Stimulated activated naive CD4-positive, alpha-beta T cell (primary cell): ENCODE measurements at places on chromosomes 2 and 18.

DNA sequence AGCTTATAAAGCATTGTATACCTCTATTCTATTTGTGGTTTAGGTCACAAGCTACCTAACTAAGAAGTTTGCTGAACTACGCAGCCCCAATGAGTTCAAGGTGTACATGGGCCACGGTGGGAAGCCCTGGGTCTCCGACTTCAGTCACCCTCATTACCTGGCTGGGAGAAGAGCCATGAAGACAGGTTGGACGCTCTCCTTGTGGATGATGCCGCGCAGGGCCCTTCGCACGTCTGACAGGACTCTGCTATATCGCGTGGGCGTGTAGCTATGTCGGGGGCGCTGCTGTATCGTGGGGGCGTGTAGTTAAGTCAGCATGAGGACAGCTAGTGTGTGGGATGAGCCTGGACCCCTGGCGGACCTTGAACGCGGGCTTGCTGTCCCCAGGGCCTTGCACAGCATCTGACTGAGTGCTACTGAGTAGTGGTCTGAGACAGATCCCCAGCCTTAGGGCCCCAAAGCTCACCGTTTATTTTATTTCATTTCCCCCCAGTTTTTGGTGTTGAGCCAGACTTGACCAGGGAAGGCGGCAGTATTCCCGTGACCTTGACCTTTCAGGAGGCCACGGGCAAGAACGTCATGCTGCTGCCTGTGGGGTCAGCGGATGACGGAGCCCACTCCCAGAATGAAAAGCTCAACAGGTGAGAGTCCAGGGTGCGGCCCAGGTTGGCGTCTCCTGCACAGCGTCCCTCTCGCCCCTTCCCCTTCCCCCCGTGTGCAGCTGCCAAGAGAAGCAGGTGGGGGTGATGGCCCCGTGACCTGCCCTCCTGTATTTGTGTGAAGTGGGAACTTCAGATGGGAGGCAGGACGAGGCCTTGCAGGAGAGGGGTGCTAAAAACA is 15.6 kb upstream of the CNDP1 start:
- no peak for DNase-seq

GRCh38 chr2:103005393-103005792 is 243.6 kb downstream of the TMEM182 start:
- no peak for DNase-seq

GRCh38 chr2:20214566-20215182 is 10.3 kb downstream of the SDC1 start:
- DNase-seq = no peak

DNA sequence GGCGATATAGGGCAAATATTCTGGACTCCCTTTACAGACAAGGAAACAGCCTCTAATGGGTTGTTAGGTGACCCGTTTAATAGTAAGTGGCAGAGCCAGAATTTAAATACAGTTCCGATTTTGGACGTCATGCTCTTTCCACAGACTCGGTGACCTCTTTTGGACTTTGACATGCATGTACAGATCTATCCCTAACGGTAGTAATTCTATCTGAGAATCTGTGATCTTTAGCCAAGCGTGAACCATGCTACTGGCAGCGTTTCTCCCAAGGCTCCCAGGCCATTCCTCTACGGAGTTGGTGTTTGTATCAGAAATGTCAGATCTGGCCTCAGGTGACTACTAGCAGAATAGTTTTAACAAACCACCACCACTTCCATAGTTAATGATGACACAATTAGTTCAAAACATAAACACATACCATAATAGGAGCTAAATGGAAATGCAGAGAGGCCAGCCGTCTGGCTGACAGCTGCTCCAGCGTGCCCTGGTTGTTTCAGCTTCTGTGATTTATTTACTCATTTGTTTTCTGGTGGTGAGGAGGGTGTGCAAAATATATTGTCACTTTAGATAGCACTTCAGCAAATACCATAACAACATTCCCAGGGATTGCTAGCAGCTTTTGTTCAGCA is 304.6 kb upstream of the LYPD1 start:
- DNase-seq = no peak

DNA sequence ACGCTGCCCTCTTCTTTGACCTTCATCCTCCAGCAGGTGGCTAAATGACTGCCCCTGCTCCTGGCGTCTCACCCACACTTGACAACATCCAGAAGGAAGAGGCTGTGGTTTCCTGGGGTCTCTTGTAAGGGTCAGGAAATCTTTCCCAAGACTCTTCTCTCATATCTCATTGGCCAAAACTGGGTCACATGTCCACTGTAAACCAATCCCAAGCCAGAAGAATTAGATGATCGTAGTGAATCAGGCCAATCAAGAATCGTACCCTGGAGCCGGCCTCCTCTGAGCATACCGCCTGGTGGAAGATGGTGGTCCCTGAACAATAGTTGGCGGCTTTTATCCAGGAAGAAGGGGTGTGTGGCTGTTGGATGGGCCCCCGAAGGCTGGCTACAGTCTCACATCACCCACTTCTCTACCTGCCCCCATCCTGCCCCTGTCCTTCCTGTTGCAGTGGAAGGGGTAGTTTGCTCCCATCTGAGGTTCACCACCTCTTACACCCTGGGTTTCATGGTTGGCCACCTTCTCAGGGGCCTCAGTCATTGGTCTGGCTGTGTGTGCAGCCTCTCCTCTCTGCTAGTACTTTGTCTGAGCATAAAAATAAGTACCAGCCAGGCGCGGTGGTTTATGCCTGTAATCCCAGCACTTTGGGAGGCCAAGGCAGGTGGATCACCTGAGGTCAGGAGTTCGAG is 3.8 kb downstream of the SAG start:
- DNase-seq = no peak

- DNase-seq = no peak
These were observed 157.1 kb downstream of the PRPF40A start for GRCh38 chr2:152560166-152560565.

DNA sequence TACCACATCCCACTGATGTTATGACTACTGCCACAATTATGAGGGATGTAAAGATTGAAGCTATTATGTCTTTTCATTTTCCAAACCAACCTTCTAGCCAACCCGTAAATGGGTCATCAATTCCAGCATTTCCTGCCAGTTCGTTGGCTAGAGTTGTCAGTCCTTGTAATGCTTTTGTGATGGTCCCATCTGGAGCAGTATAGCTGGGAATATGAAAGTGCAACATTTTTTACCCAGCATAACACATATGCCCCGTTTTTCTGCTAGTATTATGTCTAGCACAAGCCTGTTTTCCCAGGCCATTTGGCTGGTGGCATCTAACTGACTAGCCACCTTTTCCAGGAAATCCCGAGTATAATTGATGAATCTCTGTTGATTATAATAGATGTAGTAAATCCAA is 1501.6 kb upstream of the SLC39A10 start:
- DNase-seq = no peak

GRCh38 chr2:5674026-5674340 is 18.2 kb upstream of the SOX11 start:
- no peak for DNase-seq

DNA sequence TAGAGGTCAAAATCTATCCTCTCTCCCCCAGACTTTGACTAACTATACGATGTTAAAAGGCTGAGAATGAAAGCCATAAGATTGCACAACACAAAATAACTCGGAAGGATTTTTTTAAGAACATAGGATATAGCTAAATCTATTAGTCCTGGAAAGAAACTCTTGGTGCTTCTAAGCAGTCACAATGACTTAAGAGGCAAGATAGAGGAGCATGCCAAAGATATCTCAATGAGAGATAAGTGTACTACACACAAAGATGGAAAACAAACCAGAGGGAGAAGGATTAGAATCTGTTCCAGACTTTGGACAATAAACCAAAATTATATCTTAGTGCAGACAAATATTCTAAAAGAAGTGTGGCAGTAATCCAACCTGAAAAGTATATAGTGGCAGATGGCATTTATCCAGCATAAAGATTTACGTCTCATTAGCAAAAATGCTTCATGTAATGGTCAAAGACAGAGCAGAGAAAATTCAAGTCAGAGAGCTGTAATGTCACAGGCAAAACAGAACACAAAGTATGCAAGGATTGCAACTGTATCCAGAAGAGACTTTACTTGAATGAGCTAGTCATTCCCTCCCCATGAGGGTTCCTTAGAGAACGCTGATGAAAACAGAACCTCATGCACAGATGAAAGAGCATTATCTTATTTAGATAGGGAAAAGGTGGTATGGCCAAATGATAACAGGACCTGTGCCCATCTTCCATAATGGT is 28.8 kb upstream of the EVA1A start:
- no peak for DNase-seq

GRCh38 chr2:158637357-158637756 is 157.8 kb upstream of the DAPL1 start:
- no peak for DNase-seq

DNA sequence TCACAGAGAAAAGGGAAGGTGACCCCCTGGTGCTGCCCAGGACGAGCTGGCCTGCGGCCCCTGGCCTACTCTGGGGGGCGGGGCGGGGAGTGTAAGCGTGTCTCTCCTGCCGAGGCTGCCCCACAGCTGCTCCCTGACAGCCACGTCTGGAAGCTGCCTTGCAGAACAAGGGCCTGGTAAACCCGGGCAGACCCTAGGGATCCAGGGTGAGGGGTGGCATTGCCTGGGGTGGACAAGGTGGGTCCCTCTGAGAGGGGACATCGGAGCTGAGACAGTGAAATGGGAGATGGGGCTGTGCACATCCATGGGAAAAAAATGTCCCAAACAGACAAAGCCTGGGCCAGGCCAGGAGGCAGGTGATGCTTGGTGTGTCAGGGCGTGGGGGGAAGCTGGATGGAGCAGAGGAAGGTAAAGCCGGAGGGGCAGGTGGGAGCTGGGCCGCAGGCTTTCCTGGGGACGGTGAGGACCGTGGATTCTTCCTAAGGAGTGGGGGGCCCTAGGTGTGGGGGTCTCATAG is 66.0 kb upstream of the HDAC4 start:
- no peak for DNase-seq

- no peak for DNase-seq
These were observed 38.4 kb downstream of the CALCRL start for GRCh38 chr2:187409682-187410081.

DNA sequence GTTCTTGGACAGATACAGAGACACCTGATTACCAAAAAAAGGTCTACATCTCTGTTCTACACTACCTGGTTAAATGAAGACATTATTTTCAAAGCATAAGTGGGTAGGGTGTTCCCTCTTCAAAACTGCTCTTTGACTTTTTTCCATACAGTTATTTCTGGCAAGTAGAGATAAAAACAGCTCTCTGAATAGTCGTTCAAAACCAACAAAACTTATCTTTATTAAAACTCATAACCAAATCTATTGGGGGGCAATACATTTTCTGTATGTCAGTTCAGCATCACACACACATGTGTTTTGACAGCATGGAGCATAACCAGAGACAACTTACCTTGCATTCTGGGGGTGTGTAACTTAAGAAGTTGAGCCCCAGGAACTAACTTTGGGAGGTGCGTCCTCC is 149.0 kb upstream of the EPC2 start:
- DNase-seq = no peak

DNA sequence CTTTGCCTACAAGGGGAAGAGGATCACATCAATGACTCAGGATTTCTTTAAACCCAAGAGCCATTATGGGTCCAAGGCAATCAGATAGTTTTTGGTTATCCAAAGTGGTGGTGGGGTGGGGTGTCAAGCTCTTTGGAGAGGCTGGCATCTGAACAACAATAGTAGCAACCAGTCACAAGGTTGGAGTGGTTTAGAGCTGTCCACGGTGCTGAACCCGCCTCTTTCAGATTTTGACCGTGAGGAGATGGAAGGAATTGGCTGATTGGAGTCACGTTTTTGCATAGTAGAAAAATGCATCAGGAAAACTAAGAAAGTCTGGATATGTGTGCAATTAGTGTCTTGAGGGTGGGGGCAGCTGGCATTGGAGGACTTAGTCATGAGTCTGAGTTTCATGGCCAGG is 159.9 kb downstream of the LOXHD1 start:
- peak; percentile 4 for DNase-seq

DNA sequence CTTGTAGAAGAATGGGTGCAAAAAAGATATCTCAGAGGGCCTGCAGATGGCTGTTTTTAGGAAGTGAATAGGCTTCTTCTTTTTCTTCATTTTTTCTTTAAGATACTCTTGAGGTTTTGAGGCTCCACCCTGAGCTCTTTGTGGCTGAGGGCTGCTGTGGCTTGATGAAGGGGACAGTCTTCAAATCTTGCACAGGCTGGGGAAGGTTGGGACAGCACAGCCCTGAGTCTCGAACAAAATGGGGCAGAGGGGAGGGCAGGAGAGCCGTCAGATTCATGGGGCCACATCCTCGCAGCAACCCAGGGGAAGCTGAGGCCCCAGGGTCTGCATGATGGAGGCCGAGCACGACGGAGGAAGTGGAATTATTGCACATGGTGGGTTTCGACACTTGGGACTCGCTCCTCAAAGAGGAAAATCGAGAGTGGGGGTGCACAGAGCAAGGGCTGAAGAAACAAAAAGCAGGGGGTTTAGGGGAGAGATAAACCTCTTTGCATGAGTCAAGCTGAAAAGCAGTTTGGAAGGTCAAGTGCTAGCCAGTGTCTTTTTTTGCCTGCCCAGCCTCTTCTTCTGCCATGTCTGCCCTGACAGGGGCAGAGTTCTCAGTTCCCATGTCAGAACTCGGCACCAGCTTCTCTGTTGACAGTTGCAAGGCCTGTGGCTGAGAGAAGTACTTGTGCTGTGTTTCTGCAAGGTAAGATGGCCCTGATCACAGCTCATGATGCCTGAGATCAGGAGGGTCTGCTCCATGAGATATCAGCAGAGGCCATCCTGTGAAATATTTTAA is 19.5 kb downstream of the INPP4A start:
- peak; percentile 59 for DNase-seq

GRCh38 chr2:180716186-180717180 is 263.9 kb upstream of the UBE2E3 start:
- DNase-seq = no peak

- DNase-seq = no peak
These were observed 38.4 kb downstream of the CAB39 start for GRCh38 chr2:230751062-230751461.

DNA sequence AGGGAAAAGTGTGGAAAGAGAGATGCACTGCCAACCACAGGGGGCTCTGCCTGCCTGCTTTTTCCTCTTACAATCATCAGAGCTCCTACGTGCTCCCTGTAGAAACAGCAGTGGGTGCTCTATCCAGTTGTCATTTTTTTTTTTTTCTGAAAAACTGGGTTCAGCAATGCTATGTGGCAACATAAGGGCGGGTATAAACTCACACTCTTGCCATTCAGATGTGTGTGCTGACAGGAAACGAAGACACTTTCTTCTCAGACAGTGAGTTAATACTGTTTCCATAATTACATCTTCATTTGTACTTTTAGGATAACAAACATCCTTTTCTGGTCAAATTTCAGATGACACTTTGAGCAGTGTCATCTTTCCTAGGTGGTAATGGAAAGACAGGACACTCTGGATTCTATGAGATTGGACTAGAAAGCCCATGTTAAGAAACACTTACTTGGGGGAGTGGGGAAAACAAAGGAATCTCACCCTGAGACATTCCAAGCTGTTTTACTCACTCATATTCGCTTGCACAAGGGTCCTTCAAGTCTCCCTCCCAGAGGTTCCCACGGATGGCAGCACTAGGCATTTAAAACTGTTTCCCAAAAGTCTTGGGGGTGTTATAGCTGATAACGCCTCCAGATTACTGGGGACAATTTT is 41.3 kb downstream of the CCDC93 start:
- no peak for DNase-seq
